Mesangial cell (primary cell): ENCODE measurements at places on chromosomes 3 and 15. TPM values are rescaled to one million over a fixed set of nuclear protein-coding genes. Genes with fewer than 3 reads are reported as not detected.

The ROBO1 gene
- 38.3 and 63.5 TPM in 2 replicates for total RNA-seq

The FAM107A gene
- total RNA-seq: 0.13 and 0.16 TPM in 2 replicates

The CRYGS gene
- 0.25 and 0.98 TPM in 2 replicates for total RNA-seq

The CATSPER2 gene
- total RNA-seq: 0.25 and 0.33 TPM in 2 replicates

The SLC2A2 gene
- total RNA-seq: 1.9 TPM in 1 of 2 replicates, not detected in the other

The RBP2 gene
- total RNA-seq: not detected in 2 replicates

The TRPM7 gene
- 13.5 and 14.6 TPM in 2 replicates for total RNA-seq

The TRA2B gene
- 110 and 250 TPM in 2 replicates for total RNA-seq

The PAQR9 gene
- total RNA-seq: 0.51 TPM in 1 of 2 replicates, not detected in the other

The PRTG gene
- total RNA-seq: 7.3 and 11.2 TPM in 2 replicates

The GOLGA8J gene
- total RNA-seq: not detected in 2 replicates

The IL17RB gene
- total RNA-seq: 0.49 and 0.63 TPM in 2 replicates

The MESP2 gene
- total RNA-seq: 0.98 and 1.5 TPM in 2 replicates

The RFT1 gene
- 11.0 and 17.9 TPM in 2 replicates for total RNA-seq

The KCNAB1 gene
- total RNA-seq: 0.16 TPM in 1 of 2 replicates, not detected in the other

The NMB gene
- 9.8 and 15.0 TPM in 2 replicates for total RNA-seq

The RHOA gene
- 330 and 483 TPM in 2 replicates for total RNA-seq

The PIERCE2 gene
- total RNA-seq: 1.6 and 2.1 TPM in 2 replicates

The ZNF619 gene
- 3.5 and 3.6 TPM in 2 replicates for total RNA-seq

The APBA2 gene
- total RNA-seq: 31.3 and 35.4 TPM in 2 replicates

The CD200R1 gene
- total RNA-seq: not detected in 2 replicates

The SQOR gene
- 75.3 and 83.9 TPM in 2 replicates for total RNA-seq

The NISCH gene
- total RNA-seq: 30.3 and 79.9 TPM in 2 replicates

The ZWILCH gene
- total RNA-seq: 5.6 and 22.0 TPM in 2 replicates

The RBPMS2 gene
- 0.63 and 1.3 TPM in 2 replicates for total RNA-seq

The BCL2A1 gene
- not detected in 2 replicates for total RNA-seq

The GNB4 gene
- total RNA-seq: 23.5 and 38.5 TPM in 2 replicates

The WNT5A gene
- total RNA-seq: 47.7 and 58.7 TPM in 2 replicates

The CCDC51 gene
- 19.9 and 26.2 TPM in 2 replicates for total RNA-seq

The PLSCR2 gene
- not detected in 2 replicates for total RNA-seq

The ZMAT3 gene
- total RNA-seq: 10.1 and 24.8 TPM in 2 replicates

The GPX1 gene
- total RNA-seq: 516 and 726 TPM in 2 replicates

The AQP9 gene
- not detected in 2 replicates for total RNA-seq

The SI gene
- not detected in 2 replicates for total RNA-seq

The CELSR3 gene
- 1.1 and 3.8 TPM in 2 replicates for total RNA-seq

The ZNF660 gene
- total RNA-seq: 1.1 and 1.6 TPM in 2 replicates

The CLDN1 gene
- total RNA-seq: 84.9 and 98.0 TPM in 2 replicates

The LMOD3 gene
- not detected in 2 replicates for total RNA-seq

The PLCD1 gene
- 13.2 and 22.9 TPM in 2 replicates for total RNA-seq

The IL12A gene
- 0.76 and 3.6 TPM in 2 replicates for total RNA-seq

The NRROS gene
- 0.65 and 2.2 TPM in 2 replicates for total RNA-seq

The APOD gene
- not detected in 2 replicates for total RNA-seq

The GPR149 gene
- total RNA-seq: not detected in 2 replicates

The GPR156 gene
- 0.65 and 1.1 TPM in 2 replicates for total RNA-seq

The CD80 gene
- total RNA-seq: not detected in 2 replicates

The GXYLT2 gene
- total RNA-seq: 17.6 and 51.1 TPM in 2 replicates

The TEX9 gene
- 1.6 and 3.1 TPM in 2 replicates for total RNA-seq

The MKRN3 gene
- total RNA-seq: not detected in 2 replicates

The PRRT3 gene
- total RNA-seq: 0.98 and 6.0 TPM in 2 replicates

The MEIS2 gene
- 47.4 and 58.3 TPM in 2 replicates for total RNA-seq

The PRR20G gene
- total RNA-seq: not detected in 2 replicates

The LIPH gene
- total RNA-seq: 0.13 TPM in 1 of 2 replicates, not detected in the other

The RAD51 gene
- 3.7 and 12.7 TPM in 2 replicates for total RNA-seq
